ENCODE measurements at places on chromosomes 3 and 15.

DNA sequence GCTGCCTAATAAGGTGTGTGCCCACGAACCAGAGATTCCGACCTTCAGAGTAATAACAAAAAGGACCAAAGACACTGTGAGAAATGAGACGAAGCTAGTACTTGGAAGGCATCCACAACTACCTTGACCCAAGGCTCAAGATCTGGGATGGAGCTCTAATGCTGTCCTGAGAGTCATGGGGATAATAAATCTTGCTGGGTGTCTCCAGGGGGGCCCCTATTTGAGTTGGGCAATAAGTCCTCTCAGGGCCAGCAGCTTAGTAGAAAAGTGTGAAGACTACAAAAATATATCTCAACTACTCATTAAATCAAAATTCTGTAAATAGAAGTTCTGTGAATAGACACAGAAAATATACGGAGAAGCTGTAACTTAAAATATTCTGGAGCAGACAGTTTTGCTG is 2.9 kb upstream of the NDN start:
- DNase-seq = no peak

- DNase-seq = no peak
These were observed 11.6 kb upstream of the CNTN3 start for GRCh38 chr3:74626011-74626410.

GRCh38 chr3:125050488-125051090 is 5.2 kb downstream of the HEG1 start:
- no peak for DNase-seq

DNA sequence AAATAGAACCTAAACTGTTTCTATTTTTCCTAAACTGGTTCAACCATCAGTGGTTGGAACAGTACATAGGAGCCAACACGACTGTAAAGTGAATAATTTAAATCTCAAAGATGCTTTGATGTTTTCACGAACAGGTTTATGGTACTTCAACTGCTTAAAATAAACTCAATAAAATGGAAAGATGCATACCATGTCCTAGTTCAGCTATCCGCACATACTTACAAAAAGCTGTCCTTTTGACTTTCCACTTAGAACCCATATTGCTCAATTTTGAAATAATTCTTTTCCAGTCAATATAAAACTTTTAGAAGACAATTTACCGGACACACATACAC is 902 bp downstream of the CMTM6 start:
- DNase-seq = no peak

DNA sequence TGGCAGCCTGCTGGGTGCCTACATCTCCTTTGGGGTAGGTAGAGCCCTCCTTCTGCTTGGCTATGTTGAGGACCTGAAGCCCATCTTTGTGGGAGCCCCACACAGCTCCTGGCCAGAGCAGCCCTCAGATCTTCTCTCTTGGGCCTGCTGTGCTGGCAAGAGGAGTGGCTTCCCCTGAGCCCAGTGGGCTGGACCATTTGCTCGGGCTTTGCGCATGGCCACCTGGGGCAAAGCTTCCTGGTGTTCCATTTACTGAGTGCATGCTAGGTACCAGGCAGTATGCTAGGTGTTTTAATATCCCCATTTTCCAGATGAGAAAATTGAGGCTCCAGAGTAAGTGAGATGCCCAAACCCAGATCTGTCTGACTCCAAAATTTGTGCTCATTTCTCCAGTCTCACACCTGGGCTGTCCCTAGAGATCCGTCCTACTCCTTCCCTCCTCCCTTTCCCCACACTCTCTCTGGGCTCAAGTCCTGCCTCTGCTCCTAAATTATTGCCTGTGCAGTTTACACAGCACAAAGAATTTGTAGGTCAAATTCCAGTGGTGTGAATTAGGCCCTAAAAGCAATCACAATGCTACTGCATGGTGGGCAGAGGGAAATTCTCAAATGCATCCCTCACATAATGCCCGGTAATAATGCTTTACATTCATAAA is 39.7 kb downstream of the SLC28A1 start:
- no peak for DNase-seq
